ENCODE measurements at places on chromosomes 3 and 15. TPM values are rescaled to one million over a fixed set of nuclear protein-coding genes. Genes with fewer than 3 reads are reported as not detected.

DNA sequence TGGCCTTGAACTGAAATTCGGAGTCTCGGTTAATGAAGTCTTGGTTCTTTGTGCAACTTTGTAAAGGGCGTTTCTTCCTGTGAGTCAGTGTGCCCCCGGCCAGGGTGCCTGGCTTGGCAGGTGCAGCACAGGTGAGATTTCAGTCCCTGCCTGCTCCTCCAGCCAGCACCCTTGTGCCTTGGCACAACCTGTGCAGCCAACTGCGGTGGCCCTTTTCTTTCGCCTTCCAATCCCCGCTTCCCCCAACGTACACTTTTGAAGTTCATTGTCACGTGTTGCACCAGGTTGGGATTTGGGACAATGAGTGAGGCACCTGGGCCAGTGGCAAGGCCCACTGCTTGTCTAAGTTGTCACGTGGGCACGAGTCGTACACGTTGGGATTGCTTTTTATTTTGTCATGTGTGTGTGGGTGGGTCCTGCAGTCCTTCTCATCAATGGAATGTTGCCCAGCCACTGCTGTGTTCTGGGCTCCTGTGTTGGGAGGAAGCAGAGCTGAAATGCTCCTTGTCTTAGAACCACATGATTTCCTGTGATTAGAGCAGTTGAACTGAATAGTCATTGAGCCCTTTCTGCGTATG lies 242.9 kb upstream of the BHLHE40 start:
- H3K27ac ChIP-seq = no peak overlapping the region
- peaks cover 29% of the 10 kb centered on the region for H3K36me3 ChIP-seq
- no peak overlapping the region for H3K4me3 ChIP-seq
- peaks cover 34% of the 10 kb centered on the region for H3K4me1 ChIP-seq
- DNase-seq = peak; percentile 59

DNA sequence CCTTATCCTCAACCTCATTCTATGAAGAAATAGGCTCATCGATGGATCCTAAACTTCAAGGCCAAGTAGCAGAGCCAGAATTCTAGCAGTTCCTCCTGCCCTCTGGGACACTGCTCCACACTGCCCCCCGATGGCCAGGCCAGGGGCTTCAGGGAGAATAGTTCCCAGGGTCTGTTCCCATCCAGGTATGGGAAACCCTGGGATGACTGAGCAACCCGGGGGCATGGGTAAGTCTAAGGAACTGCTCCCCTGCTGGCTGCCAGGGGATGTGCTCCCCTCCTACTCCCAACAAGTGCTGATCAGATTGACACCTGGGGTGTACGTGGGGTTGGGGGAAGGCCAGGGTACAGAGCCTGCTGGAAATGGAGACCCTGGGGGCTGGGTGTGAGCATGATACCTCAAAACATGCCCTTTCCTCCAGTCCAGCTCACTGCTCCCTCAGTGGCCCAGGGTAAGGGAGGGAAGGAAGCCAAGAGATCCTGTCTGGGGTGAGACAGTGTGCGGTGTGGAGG lies 7.6 kb downstream of the ULK3 start:
- no peaks in the 10 kb centered on the region for H3K36me3 ChIP-seq
- DNase-seq = peak; percentile 69
- no peak overlapping the region for H3K27ac ChIP-seq
- no peak overlapping the region for H3K4me3 ChIP-seq

DNA sequence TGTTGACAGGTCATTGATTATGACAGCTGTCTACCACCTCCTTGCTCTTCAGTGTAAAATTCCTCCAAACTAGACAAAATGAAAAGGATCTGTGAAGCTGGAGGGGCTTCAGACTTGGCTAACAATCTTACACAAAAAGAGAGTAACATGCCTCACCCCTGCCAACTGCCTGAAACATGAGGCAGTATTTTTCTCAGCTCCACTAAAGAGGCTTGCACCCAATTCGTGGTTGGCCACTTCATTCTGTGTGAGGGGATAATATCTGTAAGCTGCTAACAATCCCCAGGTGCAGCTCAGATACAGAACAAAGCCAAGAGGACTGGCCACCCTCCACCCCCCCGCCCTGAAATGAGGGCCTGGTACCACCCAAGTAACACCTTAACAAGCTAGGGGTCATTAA lies 2.8 kb downstream of the MB21D2 start:
- no peaks in the 10 kb centered on the region for H3K27me3 ChIP-seq
- no peak overlapping the region for H3K27ac ChIP-seq
- H3K4me1 ChIP-seq = peaks cover 8% of the 10 kb centered on the region
- H3K4me3 ChIP-seq = no peak overlapping the region
- DNase-seq = no peak

Gene RTP1
- not detected for total RNA-seq

Data from heart right ventricle (tissue), 16 donors.